ENCODE measurements at places on chromosomes 11 and 22.

DNA sequence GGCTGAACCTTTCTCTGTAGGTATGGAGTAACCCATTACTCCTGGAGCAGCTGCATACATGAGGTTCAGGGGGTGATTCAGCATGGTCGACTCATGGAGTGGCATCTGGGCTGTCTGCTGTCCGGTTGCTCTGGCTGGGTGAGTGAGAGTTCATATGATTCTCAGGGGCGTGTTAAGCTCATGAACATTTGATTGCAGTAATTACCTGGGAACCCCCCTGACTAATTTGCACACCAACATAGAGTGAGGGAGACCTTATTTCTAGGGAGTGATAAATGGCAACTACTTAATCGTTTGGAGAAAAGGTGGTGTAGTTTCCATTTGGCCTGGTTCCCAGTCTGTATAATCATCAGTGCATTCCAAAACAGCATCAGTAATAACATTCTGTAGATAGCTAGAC is 661.9 kb downstream of the ETS1 start:
- DNase-seq = no peak

DNA sequence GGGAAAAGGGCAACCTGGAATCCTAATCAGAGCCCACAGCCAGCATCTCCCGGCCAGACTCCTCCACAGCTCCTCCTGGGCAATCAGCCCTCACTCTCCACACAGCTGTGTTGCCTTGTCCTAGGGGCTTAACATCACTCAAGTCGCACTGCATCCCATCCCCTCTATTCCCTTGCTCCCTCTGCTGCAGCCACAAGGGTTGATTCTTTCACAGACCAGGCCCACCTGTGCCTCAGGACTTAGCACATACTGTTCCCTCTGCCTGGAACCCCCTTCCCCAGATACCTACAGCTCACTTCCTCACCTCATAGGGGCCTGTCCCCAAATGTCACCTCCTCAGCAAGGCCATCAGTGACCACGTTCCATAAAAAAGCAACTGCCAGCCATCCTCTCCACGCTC is 18.4 kb downstream of the SPATA19 start:
- no peak for DNase-seq

- no peak for DNase-seq
Measured at GRCh38 chr11:112783945-112784322, 177.3 kb upstream of the NCAM1 start.

GRCh38 chr22:36936362-36937116 is 23.1 kb downstream of the CSF2RB start:
- DNase-seq = no peak

DNA sequence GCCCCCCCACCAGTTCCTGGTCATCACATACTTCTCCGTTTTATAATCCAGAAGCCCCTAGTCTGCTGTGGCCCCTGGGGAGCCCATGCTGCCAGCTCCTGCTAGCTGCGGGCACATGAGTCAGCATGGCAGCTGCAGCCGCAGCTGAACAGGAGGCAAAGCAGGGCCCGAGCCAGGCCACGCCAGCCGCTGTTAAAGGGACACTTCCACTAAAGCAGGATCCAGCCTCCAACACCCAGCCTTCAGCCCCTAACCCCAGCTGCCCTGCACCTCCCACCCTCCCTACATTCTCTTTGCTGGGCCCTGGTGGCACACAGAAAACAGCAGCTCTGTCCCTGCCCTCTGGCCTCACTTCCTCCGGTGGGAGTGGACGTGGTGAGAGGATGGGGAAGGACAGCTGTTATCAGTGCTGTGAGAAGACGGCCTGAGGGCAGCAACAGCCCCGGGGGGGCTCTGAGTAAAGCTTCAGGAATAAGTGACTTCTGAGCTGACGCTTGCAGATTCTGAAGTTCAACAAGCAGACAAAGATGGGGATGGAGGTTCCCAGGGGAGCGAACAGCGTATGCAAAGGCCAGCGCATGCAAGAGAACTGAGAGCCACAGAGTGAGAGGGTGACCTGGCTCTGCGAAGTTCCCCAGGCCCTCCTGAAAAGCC is 688 bp upstream of the LRRC74B start:
- no peak for DNase-seq

- DNase-seq = no peak
Measured at GRCh38 chr11:23846902-23847422, 649.9 kb upstream of the LUZP2 start.

DNA sequence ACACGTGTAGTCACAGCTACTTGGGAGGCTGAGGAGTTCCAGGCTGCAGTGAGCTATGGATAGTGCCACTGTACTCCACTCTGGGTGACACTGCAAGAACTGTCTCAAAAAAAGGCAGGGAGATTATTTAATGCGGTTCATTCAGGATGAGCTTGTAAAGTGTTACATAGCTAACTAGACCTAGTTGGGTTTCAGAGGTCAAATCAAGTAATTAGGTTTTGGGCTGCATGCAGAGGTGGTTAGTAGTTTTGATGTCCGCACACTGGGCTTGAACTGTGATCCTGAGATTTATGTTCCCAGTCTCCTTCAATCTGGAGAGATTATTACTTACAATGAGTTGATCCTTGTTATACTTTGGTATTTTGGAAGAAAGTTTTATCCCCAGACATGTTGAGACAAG is 2.1 kb upstream of the RBM4 start:
- no peak for DNase-seq

DNA sequence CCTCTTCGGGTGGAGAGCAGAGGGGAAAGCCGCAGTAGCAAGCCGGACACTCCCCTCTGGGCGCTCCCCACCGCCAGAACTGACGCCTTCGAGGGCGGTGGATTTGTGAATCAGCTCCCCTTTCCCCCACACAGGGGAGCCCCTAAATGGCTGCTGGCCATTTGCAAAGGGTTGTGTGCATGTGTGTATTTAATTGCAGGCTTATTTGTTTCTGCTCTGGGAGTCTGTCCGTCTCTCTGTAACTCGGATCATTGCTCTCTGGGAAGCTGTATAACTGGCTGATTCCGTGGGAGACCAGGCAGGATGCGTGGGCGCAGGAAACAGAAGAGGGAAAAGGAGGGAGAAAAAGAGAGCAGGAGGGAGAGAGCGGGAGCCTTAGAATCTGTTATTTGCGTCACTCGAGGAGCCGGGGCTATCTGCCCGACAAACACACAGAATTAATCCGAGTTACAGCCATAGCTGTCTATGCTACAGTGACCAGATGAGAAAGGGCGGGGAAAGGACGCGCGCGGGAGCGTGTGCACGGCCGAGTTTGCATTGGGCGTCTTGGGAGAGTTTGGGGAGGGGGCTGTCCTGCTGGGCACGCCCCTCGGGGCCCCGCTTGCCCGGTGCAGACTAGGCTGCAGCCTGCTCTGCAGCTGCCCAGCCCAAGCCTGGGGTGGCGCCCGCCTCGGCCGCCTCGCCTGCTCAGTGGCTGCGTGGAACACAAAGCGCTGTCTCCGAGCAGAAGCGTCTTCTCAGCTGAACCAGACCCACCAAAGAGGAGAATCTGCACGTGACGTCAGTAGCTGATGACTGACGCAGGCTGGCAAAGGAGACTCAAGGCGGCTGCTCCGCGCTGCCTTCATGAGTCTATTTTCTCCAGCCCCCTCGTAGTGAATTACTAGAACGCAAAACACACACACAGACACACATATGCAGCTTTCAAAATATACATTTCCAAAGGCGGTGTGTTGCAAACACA is 105.3 kb upstream of the HSD17B12 start:
- DNase-seq = no peak

- no peak for DNase-seq
Measured at GRCh38 chr11:1655168-1656060, 25.8 kb downstream of the KRTAP5-5 start.

DNA sequence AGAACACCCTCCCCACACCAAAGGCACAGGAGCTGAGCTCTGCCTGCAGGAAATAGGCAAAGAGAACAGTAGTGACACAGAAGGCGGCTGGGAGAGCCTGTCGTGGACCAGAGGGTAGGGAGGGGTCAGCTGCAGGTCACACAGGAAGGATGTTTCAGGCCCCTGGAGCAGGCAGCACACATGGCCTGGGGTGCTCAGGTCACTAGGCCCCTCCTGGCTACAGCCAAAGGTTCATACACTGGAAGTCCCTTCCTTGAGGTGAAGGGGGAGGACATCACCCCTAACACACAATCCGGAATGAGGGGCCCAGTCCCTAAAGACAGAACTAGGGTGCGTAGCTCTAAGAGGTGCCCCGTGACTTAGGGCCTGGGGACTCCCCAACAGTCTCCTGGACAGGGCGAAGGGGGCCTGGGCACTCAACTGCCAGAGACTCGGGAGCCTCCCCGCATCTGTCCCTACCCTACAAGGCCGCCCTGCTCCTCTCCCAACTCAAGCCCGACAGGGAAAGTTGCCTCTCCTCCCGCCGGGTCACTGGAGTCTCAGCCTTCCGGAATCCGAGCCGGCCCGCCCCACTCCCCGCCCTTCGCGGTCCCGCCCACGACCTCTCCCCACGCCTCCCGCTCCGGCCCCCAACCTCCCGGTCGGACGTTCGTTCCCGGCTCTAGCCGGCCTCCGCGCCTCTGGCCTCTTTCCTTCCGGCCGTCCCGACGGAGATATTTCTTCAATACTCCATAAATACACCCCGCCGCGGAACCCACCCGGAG is at the start of gene CYB5R2:
TSS of gene CYB5R2 (minus strand) at position 541 of the 764 bp plus-strand sequence. CDS start 675 bp downstream, outside the sequence.
- no peak for DNase-seq

DNA sequence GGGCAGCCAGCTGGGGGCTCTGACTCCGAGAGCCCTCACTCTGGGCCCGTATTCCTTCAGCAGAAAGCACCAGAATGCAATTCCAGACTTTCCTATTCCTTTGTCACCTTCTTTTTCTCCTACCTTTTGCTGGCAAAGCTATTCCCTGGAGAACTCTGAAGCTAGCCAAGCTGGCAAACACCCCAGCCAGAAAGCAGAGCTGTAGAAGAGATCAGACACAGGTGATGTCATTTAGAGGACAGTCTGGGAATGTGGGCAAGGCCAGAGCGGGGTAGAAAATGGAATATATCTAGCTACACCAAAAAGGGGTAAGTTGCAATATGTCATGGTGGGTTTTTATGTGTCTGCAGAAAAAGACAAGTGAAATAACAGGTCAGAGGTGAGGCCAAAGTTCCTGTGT is 205.1 kb downstream of the NXPE2 start:
- DNase-seq = no peak

- no peak for DNase-seq
Measured at GRCh38 chr11:133639408-133639807, 107.1 kb upstream of the OPCML start.

- no peak for DNase-seq
Measured at GRCh38 chr11:120188811-120189455, 21.9 kb upstream of the OAF start.

DNA sequence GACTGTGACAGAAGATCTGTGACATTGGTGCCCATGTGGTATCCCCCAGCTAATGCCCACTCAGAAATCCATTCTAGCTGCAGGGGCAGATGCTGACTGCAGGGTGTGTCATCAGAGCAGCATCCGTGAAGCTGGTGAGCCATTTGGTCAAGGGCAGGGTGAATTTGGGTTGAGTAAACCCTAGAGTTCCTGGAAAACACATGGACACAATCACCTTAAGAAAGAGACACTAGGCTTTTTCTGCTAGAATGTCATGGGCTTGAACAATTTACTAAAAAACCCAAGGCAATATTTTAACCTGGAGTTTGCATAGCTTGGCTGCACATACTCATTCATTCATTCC is 100.0 kb downstream of the ADAMTS15 start:
- no peak for DNase-seq

GRCh38 chr22:17172029-17172833 is 13.2 kb upstream of the HDHD5 start:
- DNase-seq = no peak

GRCh38 chr11:19642185-19643158 is 70.2 kb upstream of the NAV2 start:
- DNase-seq = no peak

DNA sequence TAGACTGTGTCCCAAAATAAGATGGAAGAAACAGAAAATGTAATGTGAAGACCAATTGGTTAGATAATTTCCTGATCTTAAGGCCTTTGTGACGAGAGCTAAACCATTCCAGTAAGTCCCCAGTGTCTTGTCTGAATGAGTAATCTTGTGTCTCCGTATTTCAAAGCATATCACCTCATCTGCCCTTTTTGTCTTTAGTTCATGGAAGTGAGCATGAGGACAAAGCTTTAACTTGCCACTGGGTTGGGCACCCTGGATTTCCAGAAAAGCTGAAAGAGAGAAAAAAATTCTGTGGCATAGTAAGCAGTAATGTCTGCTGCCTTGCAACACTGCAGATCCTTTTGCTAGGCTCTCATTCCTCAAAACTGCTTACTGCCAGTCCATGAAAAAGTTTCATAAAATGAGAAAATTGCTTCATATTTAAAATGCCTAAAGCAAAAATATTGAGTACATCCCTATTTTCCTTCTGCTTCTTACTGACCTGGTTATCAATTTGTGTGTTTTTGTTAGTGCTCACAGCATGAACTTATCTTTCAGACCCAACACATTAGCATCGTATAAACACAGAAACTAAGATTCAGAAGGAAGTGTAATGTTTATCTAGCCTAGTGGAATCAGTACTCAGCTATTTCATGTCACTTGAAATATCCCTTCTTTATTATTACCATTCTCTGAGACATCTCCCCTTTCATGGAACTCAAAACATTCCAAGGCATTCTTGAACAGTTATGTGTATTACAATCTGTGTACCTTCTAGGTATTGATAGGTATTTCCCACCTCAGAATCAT is 5.3 kb downstream of the CASP12 start:
- DNase-seq = no peak

DNA sequence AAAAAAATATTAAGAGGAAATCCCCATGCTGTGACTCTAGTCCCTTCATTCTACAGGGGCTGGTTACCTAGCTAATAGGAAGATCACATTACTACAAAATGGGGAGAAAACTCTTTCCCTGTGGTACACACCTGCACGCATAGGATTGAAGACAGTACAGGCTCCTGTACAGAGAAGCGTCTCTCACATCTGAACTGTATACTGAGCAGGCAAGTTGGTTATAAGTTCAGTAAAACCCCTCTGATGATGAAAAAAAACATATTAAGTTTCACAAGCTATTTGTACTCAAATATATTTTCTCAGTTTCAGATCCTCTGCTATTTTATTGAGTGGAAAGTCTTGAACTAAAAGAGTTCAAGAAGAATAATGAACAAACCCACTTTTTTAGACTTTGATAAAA is 156.9 kb upstream of the HSD17B12 start:
- DNase-seq = no peak

GRCh38 chr11:90219438-90219837 is 3.4 kb downstream of the CHORDC1 start:
- no peak for DNase-seq

DNA sequence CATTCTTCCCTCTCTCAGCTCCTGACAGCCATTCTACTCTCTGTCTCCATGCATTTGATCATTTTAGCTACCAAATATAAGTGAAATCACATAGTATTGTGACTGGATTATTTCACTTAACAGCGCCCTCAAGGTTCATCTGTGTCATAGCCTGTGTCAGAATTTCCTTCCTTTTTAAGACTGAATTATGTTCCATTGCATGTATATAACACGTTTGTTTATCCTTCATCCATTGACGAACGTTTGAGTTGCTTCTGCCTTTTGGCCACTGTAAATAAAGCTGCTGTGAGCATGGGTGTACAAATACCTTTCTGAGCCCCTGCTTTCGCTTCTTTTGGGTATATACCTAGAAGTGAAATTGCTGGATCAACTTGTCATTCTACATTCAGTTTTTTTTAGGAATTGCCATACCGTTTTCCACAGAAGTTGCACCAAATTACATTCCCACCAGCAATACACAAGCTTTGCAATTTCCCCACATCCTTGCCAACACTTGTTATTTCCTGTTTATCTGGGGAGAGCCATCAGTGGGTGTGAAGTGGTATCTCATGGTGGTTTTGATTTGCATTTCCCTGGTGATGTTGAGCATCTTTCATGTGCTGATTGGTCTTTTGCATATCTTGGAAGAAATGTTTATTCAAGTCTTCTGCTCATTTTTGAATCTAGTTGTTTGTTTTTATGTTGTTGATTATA is 17.5 kb downstream of the GLB1L2 start:
- DNase-seq = peak; percentile 26

GRCh38 chr11:75554258-75555022 is 7.6 kb upstream of the SERPINH1 start:
- DNase-seq = no peak
